Suprapubic skin (tissue), 4 donors: ENCODE measurements at places on chromosomes 5 and 9. TPM values are rescaled to one million over a fixed set of nuclear protein-coding genes. Genes with fewer than 3 reads are reported as not detected.

The DEPDC1B gene
- 4.8 TPM for total RNA-seq

The EDIL3 gene
- 15.7 TPM for total RNA-seq

The UCK1 gene
- 25.8 TPM for total RNA-seq

The PDE6A gene
- total RNA-seq, result 2.9 TPM

The CCDC192 gene
- 0.70 TPM for total RNA-seq

The TAF11L10 gene
- not detected for total RNA-seq

The CCDC171 gene
- total RNA-seq, result 5.5 TPM

The TAF11L4 gene
- not detected for total RNA-seq

The NMUR2 gene
- not detected for total RNA-seq

The PCDHGA4 gene
- total RNA-seq, result 2.9 TPM

The EQTN gene
- total RNA-seq, result not detected

The HRH2 gene
- 0.95 TPM for total RNA-seq

The PCDHGA7 gene
- total RNA-seq, result 3.8 TPM

The HMGCR gene
- 292 TPM for total RNA-seq

The ADAMTS16 gene
- total RNA-seq, result 0.64 TPM

The C9orf50 gene
- not detected for total RNA-seq

The PPP2CA gene
- total RNA-seq, result 147 TPM

The IDNK gene
- total RNA-seq, result 5.6 TPM
